NCI-H1694 (cell line): ENCODE measurements at places on chromosomes 4 and X.

DNA sequence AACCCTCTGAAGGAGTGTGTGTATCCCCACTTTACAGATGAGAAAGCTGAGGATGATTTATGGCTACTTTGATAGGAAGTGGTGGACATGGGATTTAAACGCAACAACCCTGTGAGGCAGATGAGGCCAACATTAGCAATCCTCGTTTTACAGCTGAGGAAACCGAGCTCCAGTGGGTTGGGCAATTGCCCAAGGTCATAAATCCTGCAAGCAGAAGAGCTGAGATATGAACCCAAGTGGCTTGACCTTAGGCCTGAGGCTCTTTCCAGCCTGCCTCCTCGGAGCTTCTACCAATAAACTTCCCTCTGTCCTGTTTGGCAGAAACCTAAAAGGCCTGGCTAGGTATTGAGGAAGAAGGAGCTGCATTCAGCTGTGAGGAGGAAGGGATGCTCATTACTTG, 185.5 kb upstream of the RBPJ start:
- no peak for DNase-seq

GRCh38 chr4:180827232-180828009, 1415.8 kb upstream of the TENM3 start:
- no peak for DNase-seq

- DNase-seq, result no peak
These were observed 50.7 kb downstream of the C4orf33 start for GRCh38 chr4:129146639-129147038.

DNA sequence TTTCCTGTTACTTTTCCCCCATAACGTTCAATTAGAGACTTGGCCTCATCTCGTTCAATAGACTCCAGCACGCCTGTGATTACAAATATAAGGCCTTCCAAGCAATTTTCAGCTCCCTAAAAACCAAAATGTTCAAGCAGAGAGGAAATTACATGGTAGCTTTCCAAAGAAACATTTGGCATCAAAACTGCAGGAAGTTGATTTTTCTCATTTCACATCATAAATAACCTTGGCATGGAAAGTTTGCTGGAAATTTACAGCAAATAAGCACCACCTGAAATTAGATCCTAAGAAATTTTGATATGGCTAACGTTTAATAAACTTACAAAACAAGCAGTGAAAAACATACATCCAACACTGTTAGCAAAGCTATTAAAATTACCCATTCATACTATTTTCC, 53.3 kb downstream of the RFC1 start:
- DNase-seq, result no peak

- DNase-seq, result no peak
These were observed 17.5 kb downstream of the GATB start for GRCh38 chr4:151743128-151743854.

- DNase-seq, result no peak
These were observed 216.8 kb downstream of the AFAP1 start for GRCh38 chr4:7722766-7723387.

- DNase-seq, result no peak
These were observed 41.8 kb downstream of the UGT2B28 start for GRCh38 chr4:69322055-69322454.

DNA sequence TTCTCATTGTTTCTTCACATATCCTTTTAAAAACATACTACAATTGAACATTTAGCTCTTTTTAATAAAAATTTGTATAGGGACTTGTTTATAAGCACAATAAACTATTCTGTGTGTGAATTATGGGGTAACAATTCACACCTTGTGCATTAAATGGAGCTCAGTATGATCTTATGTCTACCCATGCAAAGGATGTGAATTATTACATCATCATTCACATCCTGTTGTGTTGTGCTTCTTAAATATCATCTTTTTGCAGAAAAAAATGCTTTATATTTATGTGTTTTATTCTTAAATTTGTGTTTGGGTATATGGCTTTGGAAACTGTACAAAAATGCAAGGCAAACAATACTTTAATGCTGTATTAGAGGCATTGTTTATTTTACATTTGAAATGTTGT, 96.7 kb upstream of the PABPC4L start:
- no peak for DNase-seq

DNA sequence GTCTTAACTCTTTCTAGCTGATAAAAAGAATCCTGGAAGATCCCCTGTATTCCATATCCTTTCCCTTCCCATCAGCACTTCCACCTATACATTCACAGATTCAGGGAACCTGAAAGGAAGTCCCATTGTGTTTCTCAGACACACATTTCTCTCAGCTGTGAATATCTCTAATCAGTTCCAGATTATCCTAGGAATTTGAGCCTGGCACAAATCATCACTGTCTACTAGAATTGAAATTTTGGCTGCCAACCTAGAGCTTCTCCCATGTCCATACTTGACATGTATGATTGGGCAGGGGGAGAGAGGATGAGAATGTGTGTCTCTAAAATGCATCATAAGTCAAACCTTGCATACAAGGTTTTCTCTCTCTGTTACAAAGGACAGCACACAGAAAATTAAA, 53.1 kb downstream of the NDST3 start:
- no peak for DNase-seq

GRCh38 chr4:44720371-44720770, 6.0 kb downstream of the GNPDA2 start:
- no peak for DNase-seq

GRCh38 chr4:75565481-75565880, 9.6 kb downstream of the ODAPH start:
- DNase-seq, result no peak

DNA sequence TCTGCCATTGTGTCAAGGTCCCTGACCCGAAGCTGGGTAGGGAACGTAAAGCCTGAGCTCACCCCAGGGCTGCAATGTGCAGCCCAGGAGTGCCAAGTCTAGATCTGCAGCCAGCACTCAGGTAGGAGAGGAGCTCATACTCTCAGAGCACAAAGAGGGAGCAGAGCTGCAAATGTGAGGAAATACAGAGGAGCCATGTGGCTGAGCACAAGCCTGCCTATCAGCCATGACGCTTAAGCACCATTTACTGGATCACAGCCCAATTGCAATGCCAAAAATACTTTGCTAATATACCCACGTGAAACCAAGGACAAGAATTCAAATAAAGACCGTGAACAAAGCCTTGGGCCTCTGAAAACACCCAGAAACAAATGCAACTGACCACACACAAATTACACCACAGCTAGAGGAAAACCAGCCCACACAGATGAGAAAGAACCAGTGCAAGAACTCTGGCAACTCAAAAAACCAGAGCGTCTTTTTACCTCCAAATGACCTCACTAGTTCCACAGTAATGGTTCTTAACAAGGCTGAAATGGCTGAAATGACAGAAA, 69.0 kb upstream of the HPF1 start:
- DNase-seq, result no peak

GRCh38 chr4:122665161-122665929, 44.5 kb upstream of the IL21 start:
- no peak for DNase-seq

GRCh38 chr4:81378386-81378785, 93.3 kb downstream of the RASGEF1B start:
- DNase-seq, result no peak

GRCh38 chr4:124839786-124840390, 127.4 kb upstream of the ANKRD50 start:
- no peak for DNase-seq

GRCh38 chr4:88619971-88620370, 27.7 kb downstream of the HERC3 start:
- no peak for DNase-seq

DNA sequence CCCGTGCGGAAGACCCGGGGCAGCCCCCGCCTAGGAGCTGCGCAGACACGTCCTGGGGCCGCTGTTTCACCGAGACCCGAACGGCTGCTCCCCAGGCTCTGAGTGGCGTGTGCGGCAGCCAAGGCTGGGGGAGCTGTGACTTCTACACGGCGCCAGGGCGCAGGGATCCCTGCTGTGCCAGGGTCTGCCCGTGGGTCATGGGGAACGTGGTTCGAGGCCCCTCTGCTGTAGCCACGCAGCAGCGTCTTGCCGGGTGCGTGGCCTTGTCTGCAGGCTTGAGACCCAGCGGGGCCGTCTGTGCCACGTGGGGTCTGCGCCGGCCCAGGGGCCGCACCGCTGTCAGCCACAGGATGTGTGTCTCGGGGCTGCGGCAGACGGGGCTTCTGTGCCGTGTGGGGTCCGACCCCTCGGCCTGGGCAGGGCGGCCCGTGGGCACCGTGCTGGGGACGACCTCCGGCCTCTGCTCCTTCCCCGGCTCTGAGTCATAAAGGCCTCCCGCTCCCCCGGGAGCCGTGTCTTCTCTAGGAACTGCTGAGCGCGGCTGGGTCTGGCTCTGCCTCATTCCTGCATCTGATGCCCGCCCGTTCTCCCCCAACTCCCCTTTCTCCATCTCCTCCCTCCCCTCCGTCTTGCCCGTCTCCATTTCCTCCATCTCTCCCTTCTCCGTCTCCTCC, 12.7 kb upstream of the GTPBP6 start:
- no peak for DNase-seq

DNA sequence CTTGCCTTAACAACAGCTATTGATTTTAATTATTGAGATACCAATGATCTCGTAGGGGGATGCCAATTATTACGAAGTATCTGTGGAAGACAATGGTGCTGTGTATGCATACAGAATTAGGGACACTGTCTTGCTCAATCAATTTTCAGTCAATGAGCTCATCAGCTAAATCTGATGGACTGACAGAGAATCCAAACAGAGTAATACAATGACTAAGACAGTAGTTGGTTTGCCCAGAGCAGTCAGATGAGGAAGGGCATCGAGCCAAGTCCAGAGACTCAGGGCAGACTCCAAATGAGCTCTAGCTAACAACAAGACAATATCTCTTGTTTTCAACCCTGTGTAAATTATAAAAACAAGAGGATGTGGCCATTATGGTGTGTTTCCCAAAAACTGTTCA, 14.7 kb upstream of the GSX2 start:
- no peak for DNase-seq

GRCh38 chr4:1419708-1420107, 13.5 kb upstream of the NKX1-1 start:
- DNase-seq, result no peak

DNA sequence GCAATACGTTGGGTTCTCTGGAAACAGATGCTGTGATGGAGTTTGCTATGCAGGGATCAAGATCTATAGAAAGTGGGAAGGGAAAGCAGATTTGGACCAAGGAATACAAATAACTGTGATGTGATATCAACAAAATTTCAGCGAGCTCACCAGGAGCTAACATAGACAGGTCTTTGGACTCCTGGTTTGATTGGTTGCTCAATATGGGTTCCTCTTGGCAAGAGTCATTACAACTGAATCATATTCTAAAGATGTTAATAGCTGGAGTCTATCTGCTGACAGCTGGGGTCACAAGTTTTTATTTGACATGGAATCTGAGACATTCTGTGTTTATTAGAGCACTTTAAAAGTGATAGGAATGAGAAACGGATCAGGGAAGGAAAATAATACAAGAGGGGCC, 637.6 kb upstream of the GNPDA2 start:
- DNase-seq, result no peak

GRCh38 chr4:185623444-185624258, 88.3 kb upstream of the PDLIM3 start:
- no peak for DNase-seq

GRCh38 chr4:136922066-136922465, 610.2 kb downstream of the PCDH18 start:
- no peak for DNase-seq

DNA sequence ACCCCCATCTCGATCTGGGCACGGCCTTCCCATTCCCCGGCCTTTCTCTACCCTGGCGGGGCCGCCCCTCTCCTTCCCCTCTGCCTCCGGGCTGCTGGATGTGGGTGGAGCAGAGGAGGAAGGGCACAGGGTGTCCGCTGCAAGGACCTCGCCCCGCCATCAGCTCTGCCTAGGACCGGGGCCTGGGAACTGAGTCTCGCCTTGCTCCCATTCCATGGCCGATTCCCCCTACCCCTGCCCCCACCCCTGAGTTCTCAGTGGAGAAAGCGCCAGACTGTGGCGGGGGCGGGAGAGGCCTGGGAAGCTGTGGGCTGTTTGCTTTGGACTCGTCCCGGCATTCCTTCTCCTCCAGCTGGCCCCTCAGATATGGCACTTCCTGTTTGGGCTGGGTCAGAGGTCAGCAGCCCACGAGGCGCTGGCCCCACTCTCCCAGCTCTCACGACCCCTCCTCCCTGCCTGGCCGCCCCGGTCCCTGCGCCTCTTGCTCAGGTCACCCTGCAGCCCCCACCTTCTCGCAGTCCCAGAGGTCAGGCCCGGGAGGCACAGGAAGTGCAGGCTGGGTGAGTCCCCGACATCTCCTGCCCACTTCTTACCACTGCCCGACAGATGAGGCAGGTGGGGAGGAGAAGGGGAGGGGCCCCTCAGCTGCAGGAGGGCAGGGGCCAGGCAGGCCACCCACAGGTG, 6.4 kb upstream of the BGN start:
- no peak for DNase-seq

DNA sequence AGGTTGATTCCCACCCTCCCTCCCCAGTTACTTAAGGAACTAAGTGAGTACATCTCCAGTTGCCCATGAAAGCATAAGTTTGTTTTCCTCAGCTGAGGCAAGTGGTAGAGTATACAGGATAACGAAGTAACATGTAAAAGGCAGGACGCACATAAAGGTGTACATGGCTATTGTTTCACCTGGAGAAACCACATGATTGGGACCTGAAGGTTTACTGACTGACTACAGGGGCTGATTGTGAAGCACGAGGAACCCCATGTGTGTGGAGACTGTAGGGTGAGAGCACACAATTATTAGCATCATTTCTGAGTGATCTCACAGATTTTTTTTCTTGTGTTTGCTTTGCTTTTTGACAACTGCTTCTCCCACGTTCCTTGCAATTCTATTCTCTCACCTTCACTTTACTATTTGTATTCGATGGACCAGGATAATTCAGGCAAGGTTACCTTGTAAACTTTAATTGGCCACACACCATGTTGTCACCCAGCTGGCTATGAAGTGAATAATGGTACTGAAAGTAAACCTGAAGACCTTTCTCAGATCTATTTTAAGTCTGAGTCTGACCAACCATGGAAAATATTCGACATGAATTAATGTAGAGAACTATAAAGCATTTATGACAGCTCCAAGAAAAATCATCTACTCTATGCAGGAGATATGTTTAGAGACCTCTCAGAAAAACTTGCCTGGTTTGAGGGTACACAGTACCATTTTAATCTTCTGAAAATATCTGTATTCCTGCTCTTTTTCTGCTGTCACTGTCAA, 102.5 kb upstream of the MYOZ2 start:
- no peak for DNase-seq

DNA sequence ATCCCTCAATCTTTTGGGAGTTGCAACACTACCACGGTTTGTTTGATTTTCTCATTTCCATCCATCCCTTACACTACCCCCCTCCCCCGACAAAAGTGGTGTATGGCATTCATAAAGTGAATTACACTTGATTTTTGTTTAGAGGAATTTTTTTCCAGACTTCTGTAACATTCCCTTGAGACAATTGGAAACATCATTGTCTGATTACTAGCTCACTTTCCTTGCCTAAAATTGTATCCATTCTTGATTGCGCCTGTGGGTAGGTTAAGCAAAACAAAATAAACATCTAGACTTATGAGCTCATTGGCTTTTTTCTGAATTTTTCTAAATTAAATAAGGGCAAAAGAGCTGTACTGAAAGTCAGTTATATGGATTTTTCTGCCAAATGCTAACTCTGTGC, 3.5 kb downstream of the GPC3 start:
- no peak for DNase-seq

GRCh38 chr4:110854021-110854678, 231.3 kb upstream of the PITX2 start:
- DNase-seq, result no peak

- DNase-seq, result no peak
These were observed 3.3 kb upstream of the HAUS3 start for GRCh38 chr4:2245057-2245786.

GRCh38 chr4:143514497-143514896, 995 bp downstream of the SMARCA5 start:
- no peak for DNase-seq
